ENCODE measurements at places on chromosomes 4 and X. TPM values are rescaled to one million over a fixed set of nuclear protein-coding genes. Genes with fewer than 3 reads are reported as not detected.

Gene DIPK2B
- not detected for total RNA-seq

Gene SOWAHB
- 21.1 TPM for total RNA-seq

Gene GPR173
- not detected for total RNA-seq

Gene GPRASP3
- total RNA-seq: 2.6 TPM

Gene HAND2
- 1.1 TPM for total RNA-seq

Gene S100P
- 928 TPM for total RNA-seq

Gene CDS1
- 28.2 TPM for total RNA-seq

Gene GABRG1
- not detected for total RNA-seq

Gene NLRP2B
- total RNA-seq: not detected

Gene MAGEA12
- total RNA-seq: not detected

Gene FGF13
- total RNA-seq: 1.2 TPM

Gene SH3RF1
- total RNA-seq: 9.0 TPM

Gene TEX28
- not detected for total RNA-seq

Data from bronchial epithelial cell (primary cell).